ENCODE measurements at places on chromosomes 2 and 18. TPM values are rescaled to one million over a fixed set of nuclear protein-coding genes. Genes with fewer than 3 reads are reported as not detected.

Gene MC4R
- not detected for total RNA-seq

Gene IMPACT
- total RNA-seq: 28.2 TPM

Gene C2orf81
- total RNA-seq: 1.4 TPM

Gene FEV
- total RNA-seq: not detected

Gene KCNS3
- 13.7 TPM for total RNA-seq
